ENCODE measurements at places on chromosomes 7 and 10. TPM values are rescaled to one million over a fixed set of nuclear protein-coding genes. Genes with fewer than 3 reads are reported as not detected.

CCZ1 gene
- total RNA-seq, result 63.3 TPM

SFMBT2 gene
- not detected for total RNA-seq

SKIDA1 gene
- 0.04 TPM for total RNA-seq

GIMAP8 gene
- total RNA-seq, result 0.19 TPM

PTPRZ1 gene
- 33.2 TPM for total RNA-seq

TBRG4 gene
- total RNA-seq, result 93.7 TPM

ZNF777 gene
- 11.5 TPM for total RNA-seq

LIPJ gene
- not detected for total RNA-seq

ZP3 gene
- 17.1 TPM for total RNA-seq

PON3 gene
- total RNA-seq, result 4.7 TPM

LGI1 gene
- not detected for total RNA-seq

SPDYE11 gene
- total RNA-seq, result not detected

PYROXD2 gene
- 1.5 TPM for total RNA-seq

TFAM gene
- 27.5 TPM for total RNA-seq

MKX gene
- total RNA-seq, result not detected

CYP26C1 gene
- total RNA-seq, result not detected

DPYSL4 gene
- total RNA-seq, result 0.94 TPM

ACHE gene
- total RNA-seq, result 0.31 TPM

NUTM2B gene
- 0.99 TPM for total RNA-seq

MALRD1 gene
- 0.08 TPM for total RNA-seq

NPC1L1 gene
- total RNA-seq, result not detected

Data from hair follicular keratinocyte (primary cell).